K562 (cell line): ENCODE measurements at places on chromosomes 3 and 15.

- H3K27ac ChIP-seq = no peak overlapping the region
- H3K4me1 ChIP-seq = no peaks in the 10 kb centered on the region
- no peak overlapping the region for H3K4me3 ChIP-seq
- peaks cover 98% of the 10 kb centered on the region for H3K36me3 ChIP-seq
- no peak for DNase-seq
- no peaks in the 10 kb centered on the region for H3K27me3 ChIP-seq
Observed at GRCh38 chr3:45959201-45959600, 15.9 kb downstream of the CXCR6 start.

- peaks cover 28% of the 10 kb centered on the region for H3K27me3 ChIP-seq
- no peak overlapping the region for H3K27ac ChIP-seq
- no peak for DNase-seq
- H3K36me3 ChIP-seq = no peaks in the 10 kb centered on the region
Observed at GRCh38 chr15:100718075-100718980, 115.9 kb downstream of the ASB7 start.

DNA sequence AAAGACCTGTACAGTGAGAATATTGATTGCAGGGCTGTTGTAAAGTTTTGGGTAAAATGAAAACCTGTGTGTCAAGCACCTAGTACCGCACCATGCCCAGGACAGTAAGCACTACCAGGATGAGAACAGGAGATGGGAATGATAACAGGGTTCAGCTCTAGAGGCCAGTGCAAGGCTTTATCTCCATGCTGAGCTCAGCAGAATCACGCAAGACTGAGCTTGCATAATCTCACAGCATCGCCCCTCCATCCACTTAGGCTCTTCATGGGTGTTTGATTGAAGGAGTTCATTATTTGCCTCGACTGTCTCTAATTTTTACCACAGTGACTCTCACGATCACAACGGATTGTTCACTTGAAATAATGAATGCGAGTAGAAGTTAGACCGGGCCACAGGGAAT is 2.9 kb downstream of the ATP13A5 start:
- H3K4me3 ChIP-seq = no peak overlapping the region
- H3K27ac ChIP-seq = no peak overlapping the region
- H3K36me3 ChIP-seq = no peaks in the 10 kb centered on the region
- H3K4me1 ChIP-seq = no peaks in the 10 kb centered on the region

DNA sequence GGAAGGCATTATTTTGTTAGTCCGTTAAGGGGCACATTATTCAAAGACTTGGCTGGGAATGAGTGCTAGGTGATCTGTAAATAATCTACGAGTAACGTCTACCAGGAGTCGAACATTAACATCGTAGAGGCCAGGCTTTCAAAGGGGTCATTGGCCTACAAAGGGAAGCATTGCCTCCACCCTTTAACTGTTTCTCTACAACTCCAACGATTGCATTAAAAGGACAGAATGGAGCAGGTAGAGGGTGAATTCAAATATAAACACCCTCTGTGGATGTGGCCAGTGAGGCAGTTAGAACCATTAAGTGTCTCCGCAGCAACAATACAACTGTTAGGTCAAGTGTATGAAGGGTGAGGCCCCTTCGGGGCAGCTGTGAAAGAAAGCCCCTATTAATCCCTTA is 126.0 kb upstream of the LMOD3 start:
- no peaks in the 10 kb centered on the region for H3K4me1 ChIP-seq
- H3K27ac ChIP-seq = no peak overlapping the region
- no peaks in the 10 kb centered on the region for H3K36me3 ChIP-seq
- H3K27me3 ChIP-seq = peaks cover 15% of the 10 kb centered on the region
- DNase-seq = no peak

GRCh38 chr3:50651920-50652529 is 22.7 kb upstream of the DOCK3 start:
- peaks cover 4% of the 10 kb centered on the region for H3K4me1 ChIP-seq

- H3K36me3 ChIP-seq = no peaks in the 10 kb centered on the region
- DNase-seq = no peak
- peaks cover 28% of the 10 kb centered on the region for H3K4me1 ChIP-seq
- 0 out of 2 replicates have a peak overlapping the region, but pooled peaks have one; percentile 24 for H3K4me3 ChIP-seq
Observed at GRCh38 chr3:24520101-24520495, 25.4 kb upstream of the THRB start.

- no peaks in the 10 kb centered on the region for H3K4me1 ChIP-seq
- no peak for DNase-seq
- H3K27me3 ChIP-seq = no peaks in the 10 kb centered on the region
- no peak overlapping the region for H3K4me3 ChIP-seq
- H3K27ac ChIP-seq = no peak overlapping the region
Observed at GRCh38 chr3:62135741-62136140, 237.6 kb downstream of the FEZF2 start.

- H3K4me3 ChIP-seq = no peak overlapping the region
- no peaks in the 10 kb centered on the region for H3K27me3 ChIP-seq
- H3K36me3 ChIP-seq = no peaks in the 10 kb centered on the region
Observed at GRCh38 chr15:70892912-70893560, 410 bp downstream of the LRRC49 start.
